ENCODE measurements at places on chromosomes 4 and X. TPM values are rescaled to one million over a fixed set of nuclear protein-coding genes. Genes with fewer than 3 reads are reported as not detected.

AFP gene
- not detected for total RNA-seq

SORBS2 gene
- total RNA-seq = not detected

STK32B gene
- total RNA-seq = not detected

AFM gene
- not detected for total RNA-seq

SPANXA2 gene
- total RNA-seq = not detected

DNA sequence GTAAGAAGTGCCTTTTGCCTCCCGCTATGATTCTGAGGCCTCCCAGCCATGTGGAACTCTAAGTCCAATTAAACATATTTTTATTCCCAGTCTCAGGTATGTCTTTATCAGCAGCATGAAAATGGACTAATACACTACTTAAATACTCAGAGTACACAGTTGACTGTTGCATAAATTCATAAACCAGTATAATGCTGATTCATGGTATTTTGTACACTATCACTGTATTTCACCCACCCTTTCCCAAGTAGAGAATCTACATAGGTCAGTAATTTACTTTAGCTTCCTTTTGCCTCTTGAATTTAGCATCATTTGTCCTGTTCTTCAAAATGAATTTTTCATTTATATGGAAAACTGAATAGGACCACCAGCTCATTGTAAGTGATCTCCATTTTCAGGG lies 58.3 kb upstream of the FHDC1 start:
- H3K4me3 ChIP-seq = no peak overlapping the region
- H3K36me3 ChIP-seq = peaks cover 45% of the 10 kb centered on the region
- no peak for DNase-seq
- H3K27me3 ChIP-seq = no peaks in the 10 kb centered on the region

GRCh38 chr4:186808630-186809018 lies 85.0 kb upstream of the FAT1 start:
- H3K4me3 ChIP-seq = no peak overlapping the region
- DNase-seq = no peak
- H3K27ac ChIP-seq = no peak overlapping the region
- H3K27me3 ChIP-seq = no peaks in the 10 kb centered on the region
- H3K36me3 ChIP-seq = no peaks in the 10 kb centered on the region

DNA sequence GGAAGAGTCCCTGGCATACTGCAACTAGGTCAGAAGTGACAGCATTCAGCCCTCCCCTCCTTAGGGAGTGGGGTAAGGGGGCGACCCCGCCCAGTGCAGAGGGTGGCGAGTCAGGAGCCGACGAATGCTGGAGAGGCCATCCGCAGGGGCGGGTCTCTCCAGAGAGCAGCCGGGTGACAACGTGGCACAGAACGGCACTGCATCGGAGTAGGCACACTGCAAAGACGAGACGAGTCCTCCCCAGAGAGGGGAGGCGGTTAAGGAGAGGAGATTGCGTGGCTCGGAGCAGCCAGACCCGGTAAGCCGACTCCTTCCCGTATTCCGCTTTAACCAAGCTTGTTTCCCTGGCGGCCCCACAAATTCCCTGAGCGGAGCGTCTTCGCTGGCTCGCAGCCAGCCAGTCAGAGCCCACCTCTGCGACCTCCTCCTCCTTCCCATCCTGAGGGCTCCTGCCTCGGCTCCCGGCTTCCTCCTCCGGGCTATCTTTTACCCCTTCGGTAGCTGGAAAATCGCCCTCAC lies 54.9 kb downstream of the LINC00632 start:
- peaks cover 15% of the 10 kb centered on the region for H3K27me3 ChIP-seq
- DNase-seq = peak; percentile 17
- H3K27ac ChIP-seq = no peak overlapping the region
- no peak overlapping the region for H3K4me3 ChIP-seq
- no peaks in the 10 kb centered on the region for H3K4me1 ChIP-seq
- no peaks in the 10 kb centered on the region for H3K36me3 ChIP-seq

DNA sequence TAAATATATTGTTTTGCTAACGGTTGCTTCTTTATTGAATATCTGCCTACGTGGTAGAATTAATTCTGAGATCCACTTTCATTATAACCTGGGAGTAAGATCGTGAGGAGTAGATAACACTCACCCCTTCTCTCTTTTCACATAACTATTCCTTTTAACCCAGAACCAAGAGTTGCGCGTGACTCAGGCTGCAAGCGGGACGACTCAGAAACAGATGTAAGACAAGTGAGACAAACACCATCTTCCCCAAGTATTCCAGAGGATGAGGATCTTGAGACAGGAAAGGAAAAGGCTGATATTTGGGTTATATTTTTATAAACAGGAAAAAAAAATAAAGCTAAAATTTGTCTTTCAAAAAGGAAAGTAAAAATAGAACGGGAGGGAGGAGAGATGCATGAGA lies 318.8 kb upstream of the NOCT start:
- H3K27ac ChIP-seq = no peak overlapping the region
- no peak for DNase-seq
- H3K4me1 ChIP-seq = no peaks in the 10 kb centered on the region
- no peak overlapping the region for H3K4me3 ChIP-seq
- peaks cover 3% of the 10 kb centered on the region for H3K27me3 ChIP-seq
- no peaks in the 10 kb centered on the region for H3K36me3 ChIP-seq

DNA sequence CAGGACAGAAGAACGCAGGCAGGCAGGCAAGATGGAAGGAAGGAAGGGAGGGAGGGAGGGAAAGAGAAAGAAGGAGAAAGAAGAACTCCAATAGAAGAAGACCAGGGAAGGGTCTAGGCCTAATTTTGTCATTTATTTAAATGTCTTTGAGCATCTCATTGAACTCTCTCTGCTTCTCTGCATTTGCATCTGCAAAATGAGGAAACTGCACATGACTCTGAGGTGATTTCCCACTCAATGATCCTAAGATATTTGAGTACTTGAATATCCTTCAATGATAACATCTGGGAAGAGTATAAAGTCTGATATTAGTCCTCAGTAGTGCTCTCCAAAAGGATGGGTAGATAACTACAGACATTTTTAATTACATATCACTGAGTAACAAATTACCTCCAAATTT lies 33.1 kb upstream of the RBPJ start:
- DNase-seq = no peak
- peaks cover 2% of the 10 kb centered on the region for H3K27me3 ChIP-seq
- H3K27ac ChIP-seq = no peak overlapping the region

GRCh38 chr4:72994670-72995069 lies 74.8 kb downstream of the COX18 start:
- no peak overlapping the region for H3K4me3 ChIP-seq
- no peak overlapping the region for H3K27ac ChIP-seq
- H3K36me3 ChIP-seq = no peaks in the 10 kb centered on the region

DNA sequence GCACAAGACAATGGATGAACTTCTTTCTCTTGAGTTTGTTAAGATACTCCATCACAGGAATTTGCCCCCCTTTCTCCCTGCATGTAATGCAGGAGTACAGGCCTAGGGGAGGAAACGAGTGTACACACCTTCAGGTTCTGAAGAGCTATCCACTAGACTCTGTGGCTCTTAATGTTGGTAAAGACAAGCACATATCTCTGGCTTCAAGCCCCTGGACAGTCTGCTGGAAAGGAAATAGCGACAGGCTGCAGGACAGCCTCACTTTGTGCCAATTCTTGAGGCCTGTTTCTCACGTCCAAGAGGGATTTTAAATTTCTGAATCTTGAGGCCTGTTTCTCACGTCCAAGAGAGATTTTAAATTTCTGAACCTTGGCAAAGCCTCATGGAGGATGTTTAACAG lies 87.1 kb downstream of the RLIM start:
- no peak overlapping the region for H3K4me3 ChIP-seq
- H3K4me1 ChIP-seq = no peaks in the 10 kb centered on the region
- H3K27me3 ChIP-seq = no peaks in the 10 kb centered on the region
- H3K36me3 ChIP-seq = no peaks in the 10 kb centered on the region
- DNase-seq = no peak

DNA sequence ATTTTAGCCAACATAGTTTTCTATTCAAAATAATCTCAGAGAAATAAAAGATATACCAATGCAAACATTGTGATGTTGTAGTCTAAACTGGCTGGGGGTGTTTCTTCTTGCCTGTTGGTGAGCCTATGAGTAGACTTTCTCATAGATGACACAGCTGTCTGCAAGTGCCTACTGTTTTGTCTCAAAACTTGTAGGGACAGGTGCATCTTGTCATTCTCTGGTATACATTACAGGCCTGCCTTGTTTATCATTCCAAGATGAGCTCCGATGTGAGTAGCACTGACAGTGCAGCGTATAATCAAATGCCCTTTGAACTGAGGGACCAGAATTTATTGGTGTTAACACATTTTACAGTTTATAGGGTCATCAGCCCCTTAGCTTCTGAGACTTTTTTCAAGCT lies 353.8 kb downstream of the PRDM5 start:
- no peak overlapping the region for H3K27ac ChIP-seq
- no peak overlapping the region for H3K4me3 ChIP-seq
- no peaks in the 10 kb centered on the region for H3K27me3 ChIP-seq
- H3K36me3 ChIP-seq = no peaks in the 10 kb centered on the region

DNA sequence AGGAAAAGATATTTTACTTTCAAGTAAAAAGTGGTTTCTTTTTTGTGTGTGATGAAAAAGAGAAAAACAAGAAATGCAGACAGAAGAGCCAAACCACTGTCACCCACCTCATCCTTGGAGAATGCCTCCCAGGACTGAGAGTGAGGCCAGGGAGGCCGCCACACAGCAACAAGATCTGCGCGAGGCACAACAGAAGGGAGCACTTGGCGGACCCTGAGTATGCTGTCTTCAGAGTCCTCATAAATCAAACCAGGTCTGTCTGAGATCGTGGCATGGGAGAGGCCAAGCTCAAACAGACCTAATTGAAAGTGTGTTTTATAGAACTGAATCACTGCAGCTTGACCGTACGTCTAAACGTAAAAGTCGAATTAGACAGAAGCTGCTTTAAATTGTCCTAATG lies 134.3 kb upstream of the VCX2 start:
- H3K4me3 ChIP-seq = no peak overlapping the region
- no peaks in the 10 kb centered on the region for H3K4me1 ChIP-seq
- no peaks in the 10 kb centered on the region for H3K36me3 ChIP-seq
- no peaks in the 10 kb centered on the region for H3K27me3 ChIP-seq
- H3K27ac ChIP-seq = no peak overlapping the region

DNA sequence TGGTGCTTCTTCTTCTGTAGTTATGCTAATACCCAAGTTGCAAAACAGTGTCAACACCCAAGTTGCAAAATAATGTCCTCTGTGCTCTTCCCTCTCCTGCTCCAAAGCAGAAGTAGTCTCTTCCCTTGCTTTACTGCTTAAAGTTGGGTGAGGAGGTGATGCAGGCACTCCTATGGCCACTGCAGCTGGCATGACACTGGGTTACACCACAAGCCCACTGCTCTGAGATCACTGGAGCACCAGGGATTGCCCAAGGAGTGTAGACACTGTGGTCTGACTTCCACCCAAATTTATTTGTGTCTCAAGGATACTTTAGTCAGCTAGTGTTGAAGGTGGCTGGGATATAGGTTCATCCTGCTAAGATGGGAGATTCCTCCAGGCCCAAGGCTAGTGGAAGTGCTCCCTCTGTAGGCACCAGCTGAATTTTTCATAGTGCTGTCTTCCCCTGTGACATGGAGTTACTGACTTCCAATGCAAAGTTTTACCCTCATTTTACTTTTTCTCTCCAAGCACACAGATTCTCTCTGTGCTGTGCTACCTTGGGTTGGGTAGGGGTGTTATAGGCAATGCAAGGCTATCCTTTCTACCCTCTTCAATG lies 196.2 kb upstream of the TENT5D start:
- H3K4me1 ChIP-seq = no peaks in the 10 kb centered on the region
- no peaks in the 10 kb centered on the region for H3K36me3 ChIP-seq
- DNase-seq = no peak

- no peak for DNase-seq
- H3K4me3 ChIP-seq = no peak overlapping the region
- no peaks in the 10 kb centered on the region for H3K27me3 ChIP-seq
- H3K36me3 ChIP-seq = no peaks in the 10 kb centered on the region
- H3K27ac ChIP-seq = no peak overlapping the region
These were observed 51.8 kb downstream of the MAP7D3 start for GRCh38 chrX:136199365-136199764.

DNA sequence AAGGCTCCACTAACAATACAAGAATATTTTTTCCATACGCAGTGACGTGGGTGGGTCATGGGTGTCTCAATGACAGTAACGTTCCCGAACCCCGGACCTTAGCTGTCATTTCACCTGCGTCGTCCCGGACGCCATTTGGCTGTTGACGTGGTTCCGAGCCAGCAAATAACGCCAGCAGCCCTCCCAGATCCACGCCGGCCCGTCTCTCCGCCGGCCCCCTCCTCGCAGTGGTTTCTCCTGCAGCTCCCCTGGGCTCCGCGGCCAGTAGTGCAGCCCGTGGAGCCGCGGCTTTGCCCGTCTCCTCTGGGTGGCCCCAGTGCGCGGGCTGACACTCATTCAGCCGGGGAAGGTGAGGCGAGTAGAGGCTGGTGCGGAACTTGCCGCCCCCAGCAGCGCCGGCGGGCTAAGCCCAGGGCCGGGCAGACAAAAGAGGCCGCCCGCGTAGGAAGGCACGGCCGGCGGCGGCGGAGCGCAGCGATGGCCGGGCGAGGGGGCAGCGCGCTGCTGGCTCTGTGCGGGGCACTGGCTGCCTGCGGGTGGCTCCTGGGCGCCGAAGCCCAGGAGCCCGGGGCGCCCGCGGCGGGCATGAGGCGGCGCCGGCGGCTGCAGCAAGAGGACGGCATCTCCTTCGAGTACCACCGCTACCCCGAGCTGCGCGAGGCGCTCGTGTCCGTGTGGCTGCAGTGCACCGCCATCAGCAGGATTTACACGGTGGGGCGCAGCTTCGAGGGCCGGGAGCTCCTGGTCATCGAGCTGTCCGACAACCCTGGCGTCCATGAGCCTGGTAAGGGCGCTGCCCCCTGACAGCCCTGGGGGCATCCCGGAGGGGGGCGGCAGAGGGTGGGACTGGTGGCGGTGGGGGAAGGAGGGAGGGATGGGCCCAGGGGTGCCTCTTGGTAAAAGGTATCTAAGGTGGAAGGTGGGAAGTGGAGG lies at the start of gene CPE:
CPE (plus strand) TSS at position 264 of the 933 bp plus-strand sequence; CDS start at position 478, 214 bp downstream.
- H3K27me3 ChIP-seq = peaks cover 83% of the 10 kb centered on the region
- peak within 1 kb of the TSS; percentile 81 for H3K4me3 ChIP-seq
- peak; percentile 70 for DNase-seq

DNA sequence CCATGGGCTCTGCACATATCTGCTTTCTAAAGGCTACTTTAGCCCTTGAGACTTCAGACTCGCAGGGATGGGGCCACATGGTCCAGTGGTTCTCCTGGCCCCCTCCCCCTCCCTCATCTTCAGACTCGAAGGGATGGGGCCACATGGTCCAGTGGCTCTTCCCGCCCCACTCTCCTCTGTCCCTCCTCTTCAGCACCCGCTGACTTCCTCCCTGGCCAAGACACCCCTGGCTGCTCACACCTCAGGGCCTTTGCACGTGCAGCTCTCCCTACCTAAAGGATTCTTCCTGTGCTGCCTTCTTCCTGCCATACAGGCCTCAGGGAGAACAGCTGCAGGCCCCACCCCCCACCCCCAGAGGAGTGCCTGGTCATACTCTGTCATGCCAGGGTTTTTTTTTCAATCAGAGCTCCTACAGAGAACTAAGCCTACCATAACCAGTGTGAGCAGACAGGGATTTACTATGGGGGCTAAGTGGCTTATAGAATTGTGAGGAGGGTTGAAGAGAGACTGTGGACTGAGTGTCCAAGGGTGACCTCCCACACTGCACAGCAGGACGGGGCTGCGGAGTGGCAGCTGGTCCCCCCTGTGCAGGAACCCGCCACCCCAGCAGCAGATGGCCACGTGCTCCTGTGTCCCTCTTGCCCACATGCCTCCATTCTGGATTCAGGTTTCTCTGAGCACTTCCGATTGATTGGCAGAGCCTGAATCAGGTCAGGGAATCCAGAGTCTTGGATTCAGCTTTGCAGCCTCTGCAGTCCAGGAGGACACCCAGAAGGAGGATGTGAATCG lies 6.1 kb upstream of the SPON2 start:
- peaks cover 14% of the 10 kb centered on the region for H3K27me3 ChIP-seq
- H3K36me3 ChIP-seq = peaks cover 27% of the 10 kb centered on the region
- DNase-seq = no peak
- peaks cover 7% of the 10 kb centered on the region for H3K4me1 ChIP-seq
